Left renal pelvis (tissue), 4 donors: ENCODE measurements at places on chromosomes 13 and 19. TPM values are rescaled to one million over a fixed set of nuclear protein-coding genes. Genes with fewer than 3 reads are reported as not detected.

GRCh38 chr19:35291259-35291658 is 702 bp upstream of the MAG start:
- DNase-seq = no peak

GRCh38 chr19:13923194-13923987 is 14.8 kb downstream of the PODNL1 start:
- DNase-seq = no peak

DNA sequence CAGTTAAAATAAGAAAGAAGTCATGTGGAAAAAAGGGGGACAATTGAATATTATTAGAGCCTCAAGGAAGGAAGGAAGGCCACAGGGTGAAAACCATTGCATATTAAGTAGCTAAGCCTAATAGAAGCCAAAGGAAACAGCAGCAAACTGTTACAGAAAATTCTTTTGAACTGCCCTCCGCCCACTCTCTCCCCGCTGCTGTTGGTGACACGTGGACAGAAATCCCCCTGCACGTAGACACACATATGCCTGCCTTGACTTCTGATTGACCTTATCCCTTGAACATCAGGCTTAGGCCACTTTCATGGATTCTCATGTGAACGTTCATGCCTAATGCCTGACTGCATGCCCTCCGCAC is 229.1 kb downstream of the KCNRG start:
- DNase-seq = no peak

DNA sequence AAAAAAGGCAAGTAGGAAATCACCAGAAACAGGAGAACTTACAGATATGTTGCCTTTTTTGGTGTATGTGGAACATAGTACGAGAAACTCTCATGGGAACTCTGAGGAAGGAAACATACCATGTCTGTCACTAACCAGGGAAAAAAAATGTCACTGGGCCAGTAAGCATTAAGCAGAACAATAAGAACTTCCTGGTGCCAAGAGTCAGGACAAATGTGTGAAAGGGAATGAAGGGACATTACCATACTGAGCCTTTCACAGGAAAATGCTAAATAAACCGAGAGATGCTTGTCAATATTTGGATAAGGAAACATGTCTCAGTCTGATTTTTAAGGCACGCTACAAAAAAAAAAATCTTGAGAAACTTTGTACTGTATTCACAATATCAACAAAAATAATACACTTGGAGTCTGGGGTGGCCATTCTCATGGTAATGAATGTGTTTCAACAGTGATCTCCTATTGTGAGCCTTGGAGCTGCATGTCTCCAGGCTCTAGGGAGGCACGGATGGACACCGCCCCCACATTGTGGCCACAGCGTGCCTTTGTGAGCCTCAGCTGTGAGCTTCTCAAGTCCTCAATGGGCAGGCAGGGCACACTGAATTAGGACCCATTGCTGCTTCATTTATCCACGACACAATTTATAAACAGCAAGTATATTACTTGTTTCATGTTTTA is 113.0 kb upstream of the ARGLU1 start:
- DNase-seq = no peak

- no peak for DNase-seq
Measured at GRCh38 chr13:49303533-49304252, 56.0 kb downstream of the CDADC1 start.

DNA sequence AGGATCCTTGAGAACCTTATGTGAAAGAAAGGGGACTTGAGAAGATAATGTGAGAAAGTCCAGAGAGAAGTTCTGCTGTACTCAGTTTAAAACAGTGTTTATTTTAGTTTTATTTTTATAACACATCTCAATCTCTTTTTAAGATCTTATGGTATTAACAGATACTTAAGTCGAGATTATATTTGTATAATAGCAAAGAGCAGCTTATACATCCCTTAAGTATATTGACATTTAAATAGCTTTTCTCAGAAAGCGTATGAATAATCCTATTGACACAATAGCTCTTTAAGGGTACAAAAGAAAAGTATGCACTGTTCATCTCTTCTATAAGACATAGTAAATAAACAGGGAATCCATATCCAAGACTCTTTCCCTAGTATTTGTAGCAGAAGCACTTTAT is 42.2 kb downstream of the TDRD3 start:
- no peak for DNase-seq

DNA sequence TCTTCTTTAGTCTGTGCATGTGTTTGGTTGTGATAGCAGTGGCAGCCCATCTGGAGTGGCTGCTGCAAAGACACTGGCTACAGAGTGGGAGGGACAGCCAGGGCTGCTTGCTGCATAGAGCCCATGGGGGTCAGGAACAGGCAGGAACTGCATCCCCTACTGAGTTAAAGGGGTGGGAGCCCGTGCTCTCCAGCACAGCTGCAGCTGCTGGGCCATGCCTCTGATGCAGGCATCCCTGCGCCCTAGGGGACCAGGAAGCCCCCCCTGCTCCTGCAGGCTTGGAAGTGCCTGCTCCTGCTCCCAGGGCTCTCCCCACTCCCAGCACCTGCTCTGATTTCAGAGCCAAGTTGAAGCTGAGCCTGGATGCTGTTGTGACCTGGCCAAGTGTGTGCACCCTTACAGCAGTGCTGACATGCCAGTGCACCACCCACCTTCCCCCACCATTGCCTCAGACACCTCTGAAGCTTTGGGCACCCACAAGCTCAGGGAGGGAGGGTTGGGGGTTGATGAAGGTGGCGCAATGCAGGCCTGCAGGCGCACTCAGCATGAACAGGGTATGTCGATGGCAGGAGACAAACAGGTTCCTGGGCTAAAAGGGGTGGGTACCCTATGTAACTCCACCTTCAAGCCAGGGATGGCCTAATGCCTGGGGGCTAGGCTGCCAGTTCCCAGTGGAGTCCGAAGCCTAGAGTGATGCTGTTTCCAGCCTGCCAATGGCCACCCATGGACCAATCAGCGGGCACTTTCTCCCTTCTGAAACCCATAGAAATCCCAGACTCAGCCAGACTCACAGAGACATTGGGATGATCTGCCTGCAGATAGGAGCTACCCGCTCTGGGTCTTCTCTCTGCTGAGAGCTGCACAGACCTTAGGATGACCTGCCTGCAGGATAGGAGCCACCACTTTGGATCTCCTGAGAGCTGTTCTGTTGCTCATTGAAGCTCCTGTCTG is 919.9 kb upstream of the MIR17HG start:
- no peak for DNase-seq

DNA sequence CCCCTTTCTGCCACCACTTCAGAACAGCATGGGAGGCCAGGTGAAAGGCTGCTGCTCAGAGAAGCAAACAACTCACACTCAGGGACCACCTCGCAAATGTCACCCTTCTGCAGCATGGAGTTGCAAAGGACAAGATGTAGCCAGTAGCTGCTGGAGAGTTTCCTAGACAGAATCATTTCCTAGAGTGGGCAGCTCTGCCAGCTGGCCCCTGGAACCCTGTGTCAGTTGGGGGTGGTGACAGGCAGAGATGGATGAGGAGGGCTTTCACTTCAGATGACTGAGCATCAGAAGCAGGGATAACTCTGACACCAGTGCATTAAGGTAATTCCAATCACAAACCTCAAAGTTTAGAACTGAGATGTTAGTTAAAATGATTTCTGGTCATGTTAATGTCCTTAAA is 34.4 kb upstream of the EPHX3 start:
- DNase-seq = no peak

GRCh38 chr13:30659980-30660379 is 42.3 kb downstream of the USPL1 start:
- no peak for DNase-seq

- no peak for DNase-seq
Measured at GRCh38 chr19:55345818-55346724, 6.4 kb downstream of the KMT5C start.

DNA sequence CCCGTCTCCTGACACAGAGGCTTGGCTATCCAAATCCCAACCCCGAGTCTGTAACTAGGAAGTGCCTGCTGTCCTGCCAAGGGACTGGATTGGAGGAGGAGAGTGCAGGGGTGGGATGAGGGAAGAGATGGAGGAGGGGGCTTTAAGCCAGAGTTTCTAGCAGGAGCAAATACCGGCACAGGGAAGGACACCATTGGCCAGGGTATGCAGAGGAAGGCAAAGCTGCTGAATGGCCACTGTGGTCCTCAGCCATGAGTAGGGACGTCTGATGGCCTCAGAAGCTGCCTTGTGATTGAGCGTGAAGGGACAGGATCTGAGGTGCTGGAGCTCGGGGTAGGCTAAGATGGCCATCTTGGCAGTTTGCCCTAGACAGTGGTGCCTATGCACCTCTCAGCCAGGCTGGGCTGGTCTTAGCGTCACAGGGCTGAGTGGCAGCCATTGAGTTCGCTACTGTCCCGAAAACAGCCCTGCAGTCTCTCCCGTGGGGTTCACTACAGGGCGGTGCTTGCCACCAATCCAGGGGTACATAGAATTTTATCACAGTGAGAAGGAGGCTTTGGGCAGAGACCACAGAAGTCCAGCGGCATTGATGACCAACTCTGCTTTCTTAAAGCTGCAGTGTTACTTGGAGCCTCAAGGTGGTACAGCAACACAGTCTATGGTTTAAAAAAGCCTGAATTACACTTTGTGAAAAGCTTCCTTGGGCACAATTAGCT is 61.8 kb downstream of the AKAP11 start:
- DNase-seq = peak; percentile 7

GRCh38 chr19:46736531-46737297 is 9.1 kb upstream of the FKRP start:
- DNase-seq = no peak

DNA sequence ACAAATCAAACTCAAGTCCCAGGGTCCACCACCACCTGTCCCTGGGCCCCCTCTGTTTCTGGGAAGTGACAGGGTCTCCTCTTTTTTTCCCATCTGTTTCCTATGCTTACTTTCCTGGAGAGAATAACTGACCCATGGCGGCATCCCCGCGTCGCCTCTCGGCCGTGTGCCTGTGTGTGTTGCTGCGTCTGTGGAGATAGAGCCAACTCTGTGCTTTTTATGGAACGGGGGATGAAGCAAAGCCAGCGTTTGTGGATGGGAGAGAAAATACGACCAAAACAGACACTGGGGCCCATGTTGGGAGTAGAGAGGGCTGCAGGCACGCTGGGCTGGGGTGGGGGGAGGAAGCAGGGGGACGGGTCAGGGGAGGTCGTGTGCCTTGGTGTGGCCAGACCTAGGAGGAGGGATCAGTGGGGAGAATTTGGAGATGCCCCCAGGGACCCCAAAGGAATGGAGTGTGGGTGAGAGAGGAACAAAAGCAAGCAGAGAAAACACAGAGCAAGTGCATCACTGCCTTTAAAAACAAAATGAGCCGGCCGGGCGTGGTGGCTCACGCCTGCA is 16.6 kb downstream of the PLK5 start:
- DNase-seq = no peak

Gene SBNO2
- polyA plus RNA-seq = 18.7 TPM

Gene LAIR2
- polyA plus RNA-seq = not detected

Gene TUBB4A
- polyA plus RNA-seq = 5.8 TPM

Gene PSG1
- polyA plus RNA-seq = not detected

Gene ZNF497
- polyA plus RNA-seq = 6.5 TPM

Gene LHB
- polyA plus RNA-seq = not detected
